Glutamatergic neuron (in vitro differentiated cells): ENCODE measurements at places on chromosomes 2 and 18. TPM values are rescaled to one million over a fixed set of nuclear protein-coding genes. Genes with fewer than 3 reads are reported as not detected.

DNA sequence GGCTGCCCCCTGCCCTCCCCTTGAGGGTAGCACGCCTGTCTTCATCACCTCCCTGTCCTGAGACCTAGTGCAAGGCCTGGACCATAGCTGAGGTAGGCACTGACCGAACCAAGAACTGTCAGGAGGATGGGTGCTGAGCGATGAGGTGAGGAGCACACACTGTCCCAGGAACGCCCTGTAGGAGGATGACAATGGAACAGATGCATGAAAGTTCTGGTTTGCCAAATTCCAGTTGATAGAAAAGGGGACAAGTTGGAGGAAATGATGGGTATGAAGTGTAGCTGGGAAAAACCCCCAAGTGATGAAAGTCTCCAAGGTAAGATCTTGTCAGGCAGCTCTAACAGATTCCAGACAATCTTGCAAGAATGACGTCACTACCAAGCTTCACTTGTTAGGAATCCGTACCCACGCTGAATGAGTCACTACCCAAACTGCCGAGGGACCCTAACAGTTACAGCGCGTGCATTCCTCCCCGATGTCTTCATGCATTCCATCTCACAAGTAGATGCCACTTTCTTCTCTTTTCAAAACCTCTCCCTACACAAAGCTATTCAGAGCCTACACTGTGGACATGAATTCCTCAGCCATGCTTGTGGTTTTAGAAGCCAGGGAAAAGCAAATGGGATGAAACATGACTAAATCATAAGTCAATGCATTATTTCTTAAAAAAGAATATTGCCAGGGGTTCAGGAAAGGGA lies 27.6 kb downstream of the MRPL33 start:
- H3K36me3 ChIP-seq: peaks cover 5% of the 10 kb centered on the region
- H3K4me1 ChIP-seq: peaks cover 11% of the 10 kb centered on the region
- H3K27me3 ChIP-seq: peaks cover 3% of the 10 kb centered on the region
- H3K4me3 ChIP-seq: no peak overlapping the region

The HADHB gene
- 30.5 TPM for total RNA-seq

The ABCG8 gene
- not detected for total RNA-seq

The SCN3A gene
- total RNA-seq: 22.2 TPM

GRCh38 chr18:74534981-74535649 lies 815 bp downstream of the CNDP1 start:
- no peak overlapping the region for H3K4me3 ChIP-seq
- peaks cover 15% of the 10 kb centered on the region for H3K36me3 ChIP-seq
- H3K4me1 ChIP-seq: no peaks in the 10 kb centered on the region
- no peak overlapping the region for H3K27ac ChIP-seq
- no peak for DNase-seq

- no peaks in the 10 kb centered on the region for H3K27me3 ChIP-seq
- H3K36me3 ChIP-seq: no peaks in the 10 kb centered on the region
- H3K4me3 ChIP-seq: no peak overlapping the region
- DNase-seq: no peak
These were observed 59.9 kb upstream of the PEX13 start for GRCh38 chr2:60957643-60958042.

GRCh38 chr2:241219030-241219382 lies 30.5 kb downstream of the ANO7 start:
- H3K36me3 ChIP-seq: no peaks in the 10 kb centered on the region
- peaks cover 2% of the 10 kb centered on the region for H3K27me3 ChIP-seq
- H3K4me1 ChIP-seq: peaks cover 6% of the 10 kb centered on the region
- no peak for DNase-seq
- peak overlapping the region; percentile 91 for H3K4me3 ChIP-seq

The ATOH8 gene
- total RNA-seq: 9.0 TPM

GRCh38 chr2:67840460-67841068 lies 222.2 kb downstream of the C1D start:
- peaks cover 6% of the 10 kb centered on the region for H3K4me1 ChIP-seq
- no peak overlapping the region for H3K4me3 ChIP-seq
- H3K27me3 ChIP-seq: no peaks in the 10 kb centered on the region
- no peak overlapping the region for H3K27ac ChIP-seq
- no peaks in the 10 kb centered on the region for H3K36me3 ChIP-seq

- H3K27me3 ChIP-seq: no peaks in the 10 kb centered on the region
- no peaks in the 10 kb centered on the region for H3K4me1 ChIP-seq
- no peak overlapping the region for H3K27ac ChIP-seq
- H3K36me3 ChIP-seq: no peaks in the 10 kb centered on the region
- H3K4me3 ChIP-seq: no peak overlapping the region
- no peak for DNase-seq
These were observed 13.2 kb upstream of the SCYGR5 start for GRCh38 chr2:227653419-227653818.

- DNase-seq: no peak
- H3K27ac ChIP-seq: no peak overlapping the region
- H3K4me3 ChIP-seq: no peak overlapping the region
- H3K27me3 ChIP-seq: peaks cover 2% of the 10 kb centered on the region
- H3K36me3 ChIP-seq: peaks cover 18% of the 10 kb centered on the region
- peaks cover 2% of the 10 kb centered on the region for H3K4me1 ChIP-seq
These were observed 372.4 kb upstream of the RND3 start for GRCh38 chr2:150859877-150860276.

The SCN2A gene
- 0.39 TPM for total RNA-seq

GRCh38 chr18:58997811-58998337 lies 133.2 kb downstream of the ZNF532 start:
- DNase-seq: no peak
- H3K4me1 ChIP-seq: peaks cover 6% of the 10 kb centered on the region
- H3K27me3 ChIP-seq: no peaks in the 10 kb centered on the region
- H3K4me3 ChIP-seq: no peak overlapping the region
- no peak overlapping the region for H3K27ac ChIP-seq

The GPR75 gene
- 5.6 TPM for total RNA-seq
